HEK293T (cell line): ENCODE measurements at places on chromosomes 11 and 22.
A peak's percentile ranks its signal among the peaks of the same experiment; 100 is the strongest.

DNA sequence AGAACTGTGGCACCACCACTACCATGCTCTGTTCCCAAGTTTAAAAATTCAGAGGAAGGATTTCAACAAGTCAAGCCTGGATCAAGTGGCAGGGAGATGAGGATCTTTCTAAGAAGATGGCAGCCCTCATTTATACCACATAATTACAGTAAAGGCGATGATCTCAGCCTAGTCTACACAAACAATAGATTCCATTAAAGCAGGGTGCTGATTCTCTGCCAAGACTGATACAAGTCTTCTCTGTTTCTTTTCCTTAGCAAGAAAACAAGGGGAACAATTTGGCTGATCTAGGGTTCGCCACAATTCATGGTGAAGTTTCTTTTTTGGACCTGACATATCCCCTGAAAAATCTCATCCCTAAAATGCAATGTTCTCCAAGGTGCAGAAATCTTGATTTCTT is 73.9 kb downstream of the PPFIBP2 start:
- no peak for DNase-seq

DNA sequence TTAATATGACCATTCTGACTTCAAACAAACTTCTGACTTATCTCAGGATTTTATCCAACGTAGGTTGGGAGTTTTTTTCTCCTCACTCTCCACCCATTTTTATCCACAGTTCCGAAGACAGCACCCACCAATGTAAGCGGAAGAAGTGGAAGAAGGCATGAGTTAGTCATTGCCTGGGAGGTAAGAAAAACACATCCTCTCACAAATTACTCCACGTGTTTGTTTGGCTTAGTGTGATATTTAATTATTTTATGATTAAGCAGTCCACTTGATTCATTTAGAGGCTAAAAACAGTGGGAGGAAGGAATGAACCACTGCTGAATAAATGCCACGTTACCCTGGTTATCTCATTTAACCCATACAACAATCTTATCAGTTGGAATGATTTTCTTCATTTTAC is 389.6 kb upstream of the ARHGAP42 start:
- DNase-seq = no peak

GRCh38 chr11:68257477-68258362 is 14.1 kb downstream of the C11orf24 start:
- peak; percentile 87 for DNase-seq

- no peak for DNase-seq
Measured at GRCh38 chr11:114233755-114234154, 62.4 kb upstream of the NNMT start.

DNA sequence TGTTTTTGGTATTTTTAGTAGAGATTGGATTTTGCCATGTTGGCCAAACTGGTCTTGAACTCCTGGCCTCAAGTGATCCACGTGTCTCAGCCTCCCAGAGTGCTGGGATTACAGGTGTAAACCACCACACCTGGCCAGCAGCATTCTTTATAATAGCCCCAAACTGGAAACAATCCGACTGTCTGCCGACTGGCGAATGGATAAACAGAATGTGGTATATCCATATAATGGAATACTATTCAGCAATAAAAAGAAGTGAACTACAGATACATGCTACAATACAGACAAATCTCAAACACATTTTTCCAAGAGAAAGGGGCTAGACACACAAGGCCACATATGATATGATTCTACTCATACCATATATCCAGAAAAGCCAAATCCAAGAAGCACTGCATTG is 151.3 kb downstream of the ST3GAL4 start:
- no peak for DNase-seq

- no peak for DNase-seq
Measured at GRCh38 chr22:32918741-32919140, 117.2 kb downstream of the TIMP3 start.

- DNase-seq = no peak
Measured at GRCh38 chr11:83543706-83544439, 257.7 kb upstream of the CCDC90B start.

GRCh38 chr22:49281467-49282340 is 546.0 kb downstream of the BRD1 start:
- DNase-seq = no peak
